ENCODE measurements at places on chromosomes 6 and 20. TPM values are rescaled to one million over a fixed set of nuclear protein-coding genes. Genes with fewer than 3 reads are reported as not detected.

- H3K27me3 ChIP-seq = no peaks in the 10 kb centered on the region
- H3K4me3 ChIP-seq = no peak overlapping the region
- no peak for DNase-seq
- H3K4me1 ChIP-seq = no peaks in the 10 kb centered on the region
Measured at GRCh38 chr6:133208183-133208755, 32.9 kb upstream of the EYA4 start.

DNA sequence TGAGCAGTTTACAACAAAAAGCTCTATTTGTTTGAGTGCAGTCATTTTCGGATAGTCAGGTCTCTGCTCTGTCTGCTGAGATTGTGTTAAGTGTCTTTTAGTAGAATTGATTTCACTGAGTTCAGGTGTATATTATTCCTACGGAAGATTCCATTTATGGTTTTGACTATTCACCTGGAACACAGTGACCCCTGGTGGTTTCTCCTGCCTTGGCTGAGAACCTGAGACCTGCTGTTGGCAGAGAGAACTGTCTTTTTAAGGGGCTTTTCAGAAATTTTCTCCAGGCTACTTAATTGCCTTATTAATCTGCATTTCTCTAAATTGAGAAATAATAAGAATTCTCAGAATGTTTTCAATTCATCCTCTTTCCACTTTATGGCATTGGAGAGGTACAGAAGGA is 508.0 kb downstream of the TBC1D32 start:
- no peak overlapping the region for H3K27ac ChIP-seq
- H3K27me3 ChIP-seq = no peaks in the 10 kb centered on the region
- DNase-seq = no peak
- no peaks in the 10 kb centered on the region for H3K36me3 ChIP-seq
- H3K4me1 ChIP-seq = no peaks in the 10 kb centered on the region

DNA sequence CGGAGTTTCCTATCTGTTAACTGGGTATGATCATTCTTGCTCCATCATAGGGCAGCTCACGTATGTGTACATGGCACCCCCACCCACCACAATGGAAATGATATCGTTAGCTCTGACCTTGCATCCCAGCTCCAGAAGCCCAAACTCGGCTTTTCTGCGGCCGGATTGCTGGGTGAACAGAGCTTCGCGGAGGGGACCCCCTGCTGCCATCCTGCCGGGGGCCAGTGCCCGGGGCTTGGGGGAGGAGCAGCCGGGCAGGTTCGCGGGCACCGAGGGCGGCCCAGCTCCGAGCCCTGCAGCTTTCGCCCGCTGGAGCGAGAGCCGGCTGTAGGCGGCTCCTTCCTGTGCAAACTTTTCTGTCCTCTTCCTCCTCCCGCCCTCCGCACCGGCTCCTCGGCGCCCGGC is 24.9 kb upstream of the FUCA2 start:
- no peaks in the 10 kb centered on the region for H3K27me3 ChIP-seq
- H3K4me1 ChIP-seq = peaks cover 39% of the 10 kb centered on the region
- H3K4me3 ChIP-seq = peak overlapping the region; percentile 79
- DNase-seq = peak; percentile 91

ZNF391 gene
- 2.9 TPM for total RNA-seq

GRCh38 chr6:26158581-26159356 is 71.5 kb downstream of the HFE start:
- peaks cover 37% of the 10 kb centered on the region for H3K4me1 ChIP-seq
- H3K27me3 ChIP-seq = no peaks in the 10 kb centered on the region
- peak overlapping the region; percentile 51 for H3K4me3 ChIP-seq
